ENCODE measurements at places on chromosomes 7 and 10. TPM values are rescaled to one million over a fixed set of nuclear protein-coding genes. Genes with fewer than 3 reads are reported as not detected.

Gene BLNK
- 5.9 TPM for total RNA-seq

Gene JCAD
- 17.2 TPM for total RNA-seq

Gene CNNM1
- 0.20 TPM for total RNA-seq

Gene SLC29A4
- 4.9 TPM for total RNA-seq

Gene HMX2
- not detected for total RNA-seq

Gene TFEC
- 2.2 TPM for total RNA-seq

Gene TLL2
- 0.20 TPM for total RNA-seq

Gene CYP2C19
- 0.69 TPM for total RNA-seq

Gene NCF1
- total RNA-seq: 2.7 TPM

Gene AKR1C2
- total RNA-seq: 4.5 TPM
